ENCODE measurements at places on chromosomes 3 and 15. TPM values are rescaled to one million over a fixed set of nuclear protein-coding genes. Genes with fewer than 3 reads are reported as not detected.

- no peak overlapping the region for H3K4me3 ChIP-seq
- peak; percentile 54 for DNase-seq
- H3K27me3 ChIP-seq: no peaks in the 10 kb centered on the region
- H3K27ac ChIP-seq: no peak overlapping the region
Observed at GRCh38 chr3:192812743-192813383, 85.5 kb upstream of the FGF12 start.

- no peak overlapping the region for H3K27ac ChIP-seq
- no peaks in the 10 kb centered on the region for H3K27me3 ChIP-seq
- H3K4me3 ChIP-seq: no peak overlapping the region
- DNase-seq: no peak
Observed at GRCh38 chr15:65182538-65182937, 2.6 kb downstream of the CLPX start.

The RNF13 gene
- 46.0 TPM for total RNA-seq

- no peak overlapping the region for H3K27ac ChIP-seq
- no peak for DNase-seq
- H3K4me1 ChIP-seq: no peaks in the 10 kb centered on the region
- no peaks in the 10 kb centered on the region for H3K27me3 ChIP-seq
- no peaks in the 10 kb centered on the region for H3K36me3 ChIP-seq
Observed at GRCh38 chr15:47983533-47983932, 137.3 kb upstream of the SLC24A5 start.

The MITF gene
- total RNA-seq: 0.38 TPM

DNA sequence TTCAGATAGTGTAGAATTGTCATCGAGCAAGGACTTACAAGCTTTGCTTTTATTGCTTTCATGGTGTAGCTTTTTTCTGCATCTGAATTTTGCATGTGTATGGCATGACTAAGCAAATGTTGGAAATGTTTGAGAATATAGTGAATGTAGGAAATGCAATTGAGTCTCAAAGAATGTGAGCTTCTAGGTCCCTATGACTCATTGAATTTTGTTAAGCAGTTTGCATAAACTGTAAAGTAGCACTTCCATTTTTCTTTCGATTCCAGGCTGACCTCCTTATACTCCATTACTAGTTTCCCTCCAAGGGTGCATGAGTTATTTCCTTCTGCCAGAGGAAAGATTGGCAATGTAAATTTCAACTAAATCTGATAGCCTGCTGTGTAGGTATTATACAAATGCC lies 619.2 kb downstream of the DIPK2A start:
- no peak overlapping the region for H3K4me3 ChIP-seq
- no peak for DNase-seq
- H3K36me3 ChIP-seq: no peaks in the 10 kb centered on the region
- H3K27me3 ChIP-seq: no peaks in the 10 kb centered on the region
- no peaks in the 10 kb centered on the region for H3K4me1 ChIP-seq

The SLCO3A1 gene
- total RNA-seq: not detected

- H3K4me1 ChIP-seq: peaks cover 41% of the 10 kb centered on the region
- DNase-seq: no peak
- H3K27me3 ChIP-seq: no peaks in the 10 kb centered on the region
- H3K27ac ChIP-seq: no peak overlapping the region
- no peak overlapping the region for H3K4me3 ChIP-seq
Observed at GRCh38 chr3:177104299-177104992, 92.8 kb downstream of the TBL1XR1 start.

GRCh38 chr3:115761927-115762305 lies 138.6 kb downstream of the GAP43 start:
- H3K27ac ChIP-seq: no peak overlapping the region
- no peaks in the 10 kb centered on the region for H3K27me3 ChIP-seq
- peaks cover 11% of the 10 kb centered on the region for H3K4me1 ChIP-seq
- no peak for DNase-seq
- no peaks in the 10 kb centered on the region for H3K36me3 ChIP-seq

- peaks cover 32% of the 10 kb centered on the region for H3K4me1 ChIP-seq
- no peak overlapping the region for H3K4me3 ChIP-seq
- H3K27ac ChIP-seq: no peak overlapping the region
- DNase-seq: no peak
- no peaks in the 10 kb centered on the region for H3K36me3 ChIP-seq
Observed at GRCh38 chr3:129016720-129017483, 15.8 kb downstream of the EFCC1 start.

DNA sequence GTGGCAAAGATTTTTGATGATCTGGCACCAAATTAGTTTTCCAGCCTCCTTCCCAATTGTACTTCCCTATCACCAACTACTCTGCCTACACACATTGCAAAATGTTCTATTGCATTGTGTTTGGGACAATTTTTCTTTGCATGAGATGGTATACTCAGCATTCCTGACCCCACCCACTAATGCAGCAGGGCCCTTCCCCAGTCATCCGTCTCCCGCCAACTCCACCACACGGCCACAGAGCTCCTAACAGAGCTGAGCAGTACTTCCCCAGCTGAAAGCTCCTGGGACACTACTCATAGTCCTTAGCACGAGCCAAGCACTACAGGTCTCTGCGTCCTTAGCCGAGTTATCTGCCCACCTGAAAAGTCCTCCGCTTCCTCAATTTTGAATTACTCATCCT lies 34.2 kb downstream of the TXNRD3 start:
- H3K36me3 ChIP-seq: peaks cover 10% of the 10 kb centered on the region
- H3K4me1 ChIP-seq: no peaks in the 10 kb centered on the region
- no peak overlapping the region for H3K4me3 ChIP-seq
- no peak for DNase-seq
- no peak overlapping the region for H3K27ac ChIP-seq

- H3K36me3 ChIP-seq: no peaks in the 10 kb centered on the region
- no peak overlapping the region for H3K4me3 ChIP-seq
- H3K27ac ChIP-seq: no peak overlapping the region
- H3K27me3 ChIP-seq: no peaks in the 10 kb centered on the region
Observed at GRCh38 chr3:143389388-143389787, 269.8 kb downstream of the CHST2 start.

DNA sequence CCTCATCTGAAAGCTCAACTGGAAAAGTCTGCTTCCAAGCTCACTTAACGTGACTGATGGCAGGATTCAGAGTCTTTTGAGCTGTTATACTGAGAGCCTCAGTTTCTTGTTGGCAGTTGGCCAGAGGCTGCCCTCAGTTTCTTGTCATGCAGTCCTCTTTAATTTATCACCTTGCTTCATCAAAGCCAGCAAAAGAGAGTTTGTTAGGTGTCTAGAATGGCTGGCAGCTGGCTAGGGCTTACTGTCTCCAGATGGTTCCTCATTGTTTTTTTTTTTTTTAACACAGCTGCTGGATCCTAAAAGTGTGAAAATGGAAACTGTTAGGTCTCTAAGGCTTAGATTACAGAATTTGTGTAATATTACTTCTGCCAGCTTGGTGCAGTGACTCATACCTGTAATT lies 310.6 kb downstream of the PDCD6IP start:
- no peak for DNase-seq
- H3K4me3 ChIP-seq: no peak overlapping the region
- H3K36me3 ChIP-seq: no peaks in the 10 kb centered on the region
- no peaks in the 10 kb centered on the region for H3K27me3 ChIP-seq
- H3K27ac ChIP-seq: no peak overlapping the region

DNA sequence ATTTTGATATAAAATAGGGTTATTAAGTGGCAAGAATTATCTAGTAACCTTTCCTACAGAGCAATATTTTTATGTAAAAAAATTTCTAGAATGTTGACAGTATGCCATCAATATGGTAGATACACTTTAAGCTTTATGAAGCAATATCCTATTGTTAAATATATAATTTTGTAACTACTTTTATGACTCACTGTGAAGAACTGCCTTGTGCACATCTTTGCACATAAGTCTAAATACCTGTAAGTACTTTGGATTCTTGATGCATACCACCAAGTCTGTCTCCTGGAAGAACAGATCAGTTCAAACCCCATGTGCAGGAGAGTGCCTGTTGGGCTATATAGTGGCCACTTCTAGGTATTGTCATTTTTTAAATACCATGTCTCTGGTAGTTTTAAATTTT lies 205.7 kb upstream of the EIF1B start:
- H3K27ac ChIP-seq: no peak overlapping the region
- no peaks in the 10 kb centered on the region for H3K36me3 ChIP-seq
- H3K4me1 ChIP-seq: no peaks in the 10 kb centered on the region
- H3K27me3 ChIP-seq: no peaks in the 10 kb centered on the region

DNA sequence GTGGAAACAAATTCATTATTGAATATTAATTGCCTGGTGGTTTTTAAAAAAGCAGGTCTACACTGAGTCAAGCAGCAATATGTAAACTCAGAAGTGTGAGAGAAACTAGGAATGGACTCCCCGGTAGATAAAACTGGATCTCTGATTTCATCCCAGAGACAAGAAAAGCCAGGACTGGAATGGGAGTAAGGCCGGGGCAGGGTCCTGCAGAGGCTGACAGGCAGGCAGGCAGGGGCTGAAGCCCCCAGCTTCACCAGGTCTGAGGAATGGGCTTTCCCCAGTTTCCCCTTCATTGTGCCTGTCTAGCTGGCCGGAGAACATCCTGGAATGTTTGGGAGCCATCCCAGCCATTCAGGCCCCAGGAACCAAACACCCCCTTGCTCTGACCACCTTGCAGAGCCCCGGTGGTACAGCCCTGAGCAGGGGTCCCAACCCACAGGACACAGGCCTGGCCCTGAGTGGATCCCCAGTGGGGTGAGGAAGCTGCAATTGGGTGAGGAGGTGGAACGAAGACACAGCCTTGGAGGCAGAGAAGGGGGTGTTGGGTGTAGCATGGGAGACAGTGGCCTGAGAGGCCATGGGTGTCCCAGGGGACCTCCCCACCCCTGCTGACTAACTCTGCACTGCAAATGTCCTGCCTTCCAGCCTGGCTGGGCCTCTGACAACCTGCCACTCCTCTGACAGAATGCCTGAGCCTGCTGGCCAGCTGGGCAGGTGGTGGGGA lies 31.7 kb upstream of the XYLB start:
- no peaks in the 10 kb centered on the region for H3K4me1 ChIP-seq
- H3K27ac ChIP-seq: no peak overlapping the region
- H3K27me3 ChIP-seq: peaks cover 9% of the 10 kb centered on the region

The HMG20A gene
- total RNA-seq: 39.7 TPM

GRCh38 chr3:66592016-66592761 lies 91.4 kb upstream of the LRIG1 start:
- H3K4me3 ChIP-seq: no peak overlapping the region
- peaks cover 7% of the 10 kb centered on the region for H3K4me1 ChIP-seq
- H3K36me3 ChIP-seq: no peaks in the 10 kb centered on the region
- DNase-seq: no peak
- no peaks in the 10 kb centered on the region for H3K27me3 ChIP-seq

The INO80 gene
- 18.5 TPM for total RNA-seq

- no peak for DNase-seq
- peaks cover 14% of the 10 kb centered on the region for H3K36me3 ChIP-seq
- H3K4me1 ChIP-seq: peaks cover 61% of the 10 kb centered on the region
- peak overlapping the region; percentile 84 for H3K27ac ChIP-seq
Observed at GRCh38 chr15:40755812-40756208, 756 bp upstream of the RMDN3 start.

DNA sequence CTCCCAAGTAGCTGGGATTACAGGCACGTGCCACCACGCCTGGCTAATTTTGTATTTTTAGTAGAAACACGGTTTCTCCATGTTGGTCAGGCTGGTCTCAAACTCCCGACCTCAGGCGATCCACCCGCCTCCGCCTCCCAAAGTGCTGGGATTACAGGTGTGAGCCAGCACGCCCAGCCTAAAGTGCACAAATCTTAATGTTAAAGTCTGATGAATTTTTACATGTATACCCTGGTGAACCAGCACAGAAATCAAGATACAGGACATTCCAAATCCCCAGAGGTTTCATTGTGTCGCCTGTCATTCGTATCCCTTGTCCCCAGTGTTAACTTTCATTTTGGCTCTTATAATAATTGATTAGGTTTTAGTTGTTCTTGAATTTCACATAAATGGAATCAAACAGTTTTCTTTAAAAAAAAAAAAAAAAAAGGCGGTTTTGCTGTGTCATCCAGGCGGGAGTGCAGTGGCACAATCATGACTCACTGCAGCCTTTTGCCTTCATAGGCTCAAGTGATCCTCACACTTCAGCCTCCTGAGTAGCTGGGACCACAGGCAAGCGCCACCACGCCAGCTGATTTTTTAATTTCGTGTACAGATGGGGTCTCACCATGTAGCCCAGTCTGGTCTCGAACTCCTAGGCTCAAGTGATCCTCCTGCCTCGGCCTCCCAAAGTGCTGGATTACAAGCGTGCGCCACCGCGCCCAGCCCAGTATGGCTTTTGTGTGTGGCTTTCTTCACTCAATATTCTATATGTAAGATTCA lies 1.5 kb upstream of the TM4SF19 start:
- no peaks in the 10 kb centered on the region for H3K27me3 ChIP-seq
- H3K36me3 ChIP-seq: no peaks in the 10 kb centered on the region
- H3K27ac ChIP-seq: no peak overlapping the region
- DNase-seq: peak; percentile 21

DNA sequence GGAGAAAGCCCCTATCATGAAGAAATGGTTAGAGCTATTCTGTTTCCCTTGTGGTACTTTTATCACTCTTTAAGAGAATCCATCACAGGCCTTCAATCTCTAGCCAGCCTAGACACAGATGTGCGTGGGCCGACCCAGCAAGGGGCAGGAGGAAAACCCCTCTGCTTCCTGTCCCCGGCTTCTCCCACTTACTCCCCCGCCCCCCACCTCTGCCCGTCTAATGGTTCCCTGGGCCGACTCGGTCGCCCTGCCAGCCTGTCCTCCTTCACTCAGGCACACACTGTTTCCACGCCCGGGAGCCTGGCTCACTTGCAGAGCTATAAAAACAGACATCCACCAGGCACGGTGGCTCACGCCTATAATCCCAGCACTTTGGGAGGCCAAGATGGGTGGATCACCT lies 58.3 kb upstream of the TFRC start:
- no peak overlapping the region for H3K27ac ChIP-seq
- H3K4me3 ChIP-seq: no peak overlapping the region
- H3K4me1 ChIP-seq: peaks cover 29% of the 10 kb centered on the region
- no peak for DNase-seq
- peaks cover 5% of the 10 kb centered on the region for H3K27me3 ChIP-seq

- H3K4me1 ChIP-seq: no peaks in the 10 kb centered on the region
- DNase-seq: no peak
- no peak overlapping the region for H3K27ac ChIP-seq
- H3K4me3 ChIP-seq: no peak overlapping the region
- H3K27me3 ChIP-seq: no peaks in the 10 kb centered on the region
Observed at GRCh38 chr3:181948286-181948685, 236.6 kb downstream of the SOX2 start.

GRCh38 chr15:57213862-57214261 lies 162.4 kb upstream of the CGNL1 start:
- no peaks in the 10 kb centered on the region for H3K27me3 ChIP-seq
- no peak overlapping the region for H3K4me3 ChIP-seq
- H3K27ac ChIP-seq: no peak overlapping the region
- H3K36me3 ChIP-seq: peaks cover 1% of the 10 kb centered on the region
- peaks cover 12% of the 10 kb centered on the region for H3K4me1 ChIP-seq

GRCh38 chr3:136209921-136210320 lies 13.8 kb upstream of the MSL2 start:
- no peak overlapping the region for H3K4me3 ChIP-seq
- DNase-seq: no peak
- peaks cover 29% of the 10 kb centered on the region for H3K4me1 ChIP-seq
- no peaks in the 10 kb centered on the region for H3K36me3 ChIP-seq
- no peaks in the 10 kb centered on the region for H3K27me3 ChIP-seq

The TRIM42 gene
- total RNA-seq: not detected
